Body of pancreas (tissue), 4 donors: ENCODE measurements at places on chromosomes 7 and 10. TPM values are rescaled to one million over a fixed set of nuclear protein-coding genes. Genes with fewer than 3 reads are reported as not detected.

The MMD2 gene
- total RNA-seq: not detected

The SPDYE6 gene
- total RNA-seq: not detected

The AQP1 gene
- total RNA-seq: 204 TPM

The SPDYE8 gene
- not detected for total RNA-seq

The CRCP gene
- total RNA-seq: 17.4 TPM
